ENCODE measurements at places on chromosomes 3 and 15.

DNA sequence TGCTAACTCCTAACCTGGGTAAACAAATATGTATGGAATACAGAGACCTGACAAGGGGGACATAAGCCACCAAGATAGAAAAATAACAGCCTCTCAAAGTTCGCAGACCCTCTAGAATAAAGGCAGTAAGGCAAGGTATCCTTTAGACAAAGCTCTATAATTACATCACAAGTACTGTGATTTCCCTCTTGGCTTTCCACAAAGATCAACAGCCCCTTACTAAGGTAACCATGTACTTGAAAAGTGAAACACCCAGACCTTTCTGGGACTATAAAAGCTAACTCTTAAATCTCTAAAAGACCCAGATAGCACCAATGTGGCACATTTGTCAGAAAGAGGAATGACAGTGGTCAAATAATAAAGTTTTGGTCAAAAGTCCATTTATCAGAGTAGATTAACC is 51.9 kb downstream of the TBL1XR1 start:
- no peak for DNase-seq

DNA sequence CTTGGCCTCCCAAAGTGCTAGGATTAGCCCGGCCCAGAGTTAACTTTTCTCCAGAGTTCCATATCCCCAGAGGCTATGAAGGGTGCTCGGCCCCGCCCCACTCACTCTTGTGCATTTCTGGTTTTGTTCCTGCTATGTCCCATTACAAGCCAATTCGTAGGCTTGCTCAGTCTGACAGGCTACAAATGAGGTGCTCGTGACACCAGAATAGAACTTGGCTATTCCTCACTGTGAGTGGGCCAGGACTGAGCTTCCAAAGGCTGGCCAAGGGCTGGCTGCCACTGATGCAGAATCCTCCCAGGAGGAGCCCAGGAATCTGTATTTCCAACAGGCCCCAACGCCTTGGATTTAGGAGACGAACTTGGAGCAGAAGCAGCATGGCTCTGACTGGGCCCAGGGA is 282.7 kb upstream of the C2CD4B start:
- DNase-seq: no peak

DNA sequence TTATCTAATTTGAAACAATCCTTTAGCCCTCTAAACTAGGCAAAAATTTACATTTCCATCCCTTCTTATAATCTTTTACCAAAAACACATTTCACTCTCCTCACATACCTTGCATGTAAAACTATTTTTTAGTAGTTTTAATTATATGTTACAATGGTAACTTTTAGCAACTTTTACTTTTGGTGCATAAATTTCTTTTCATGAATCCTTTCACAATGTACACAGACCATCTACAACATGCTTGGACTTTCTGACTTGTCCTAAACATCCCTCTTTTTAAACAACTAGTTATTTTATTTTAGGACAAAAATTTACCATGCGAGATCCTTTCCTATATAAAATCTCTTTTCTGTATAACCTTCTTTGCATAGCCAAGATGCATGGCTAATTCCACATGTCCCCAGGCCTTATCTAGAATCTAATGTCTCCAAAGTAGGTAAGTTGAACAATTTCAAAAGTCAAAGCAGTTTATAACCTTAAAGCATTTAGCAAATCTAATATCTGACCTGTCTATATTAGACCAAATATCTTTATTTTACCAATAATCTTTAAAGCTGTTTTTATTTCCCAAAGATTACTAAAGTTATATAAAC is 14.4 kb upstream of the ALDH1L1 start:
- DNase-seq: no peak

GRCh38 chr15:71485094-71485693 is 325.2 kb upstream of the NR2E3 start:
- no peak for DNase-seq

DNA sequence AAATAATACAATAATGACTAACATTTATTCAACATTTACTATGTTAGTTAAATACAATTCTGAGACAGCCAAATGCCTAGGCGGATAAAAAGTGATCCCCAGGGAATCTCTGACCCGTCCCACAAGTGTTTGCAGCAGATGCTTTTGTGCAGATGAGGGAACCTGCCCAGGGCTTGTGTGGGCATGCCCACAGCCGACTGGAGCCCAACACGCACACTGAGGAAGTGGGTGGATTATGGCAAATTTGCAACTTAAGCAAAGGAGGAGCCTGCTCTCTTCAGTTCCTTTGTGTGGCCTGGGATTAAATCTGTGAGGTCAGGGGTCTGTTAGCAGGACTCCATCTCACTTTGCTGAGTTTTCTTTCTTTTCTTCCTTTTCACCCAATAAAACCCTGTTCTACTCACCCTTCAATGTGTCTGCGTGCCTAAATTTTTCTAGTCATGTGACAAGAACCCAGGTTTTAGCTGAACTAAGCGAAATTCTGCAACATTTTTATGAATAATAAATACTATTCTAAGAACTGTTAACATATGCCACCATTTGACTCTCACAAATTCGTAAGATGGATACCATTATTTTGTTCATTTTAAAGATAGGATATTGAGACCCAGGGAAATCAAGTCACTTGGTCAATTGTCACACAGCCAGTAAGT is 13.9 kb upstream of the RTP1 start:
- DNase-seq: no peak

- no peak for DNase-seq
These were observed 404.1 kb upstream of the ATP11B start for GRCh38 chr3:182389071-182389815.

DNA sequence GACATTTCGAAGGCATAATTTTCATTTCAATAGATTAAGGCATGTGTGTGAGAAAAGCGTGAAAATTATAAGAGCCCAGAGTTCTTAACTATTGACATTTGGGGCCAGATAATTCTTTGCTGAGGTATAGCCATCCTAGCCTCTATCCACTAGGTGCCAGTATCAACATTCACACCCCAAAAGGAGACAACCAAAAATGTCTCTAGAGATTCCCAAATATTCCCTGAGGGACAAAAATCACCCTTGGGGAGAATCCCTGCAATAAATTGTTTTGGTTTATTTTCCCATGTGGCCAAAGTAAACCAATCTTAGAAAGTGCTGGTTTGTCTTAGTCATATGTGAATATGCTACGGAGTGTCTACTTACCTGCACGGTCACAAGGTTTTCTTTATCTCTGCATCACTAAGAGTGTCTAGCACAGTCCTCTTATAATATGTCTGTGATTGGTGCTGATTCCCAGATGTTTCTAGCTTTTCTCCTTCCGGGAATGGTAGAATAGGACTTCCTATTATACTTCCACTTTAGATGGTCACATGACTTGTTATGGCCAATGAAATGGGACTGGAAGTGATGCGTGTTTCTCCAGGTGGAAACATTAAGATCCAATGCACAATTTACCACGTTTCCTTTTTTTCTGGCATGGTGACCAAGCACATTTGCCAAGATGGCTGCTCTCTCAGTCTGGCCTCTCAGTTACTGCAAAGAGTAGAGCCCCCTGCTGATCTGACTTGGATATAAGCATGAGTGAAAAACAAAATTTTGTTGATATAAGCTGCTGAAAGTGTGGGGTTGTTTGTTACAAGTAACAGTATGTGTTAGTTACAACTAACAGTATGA is 8.0 kb upstream of the KBTBD8 start:
- DNase-seq: no peak

- DNase-seq: no peak
These were observed 318.5 kb downstream of the ZNF621 start for GRCh38 chr3:40843208-40843624.

GRCh38 chr3:120349855-120350125 is 636 bp upstream of the LRRC58 start:
- no peak for DNase-seq

- no peak for DNase-seq
These were observed 4.8 kb downstream of the SRGAP3 start for GRCh38 chr3:9244495-9245183.

GRCh38 chr3:74611206-74611605 is 3.3 kb downstream of the CNTN3 start:
- no peak for DNase-seq

DNA sequence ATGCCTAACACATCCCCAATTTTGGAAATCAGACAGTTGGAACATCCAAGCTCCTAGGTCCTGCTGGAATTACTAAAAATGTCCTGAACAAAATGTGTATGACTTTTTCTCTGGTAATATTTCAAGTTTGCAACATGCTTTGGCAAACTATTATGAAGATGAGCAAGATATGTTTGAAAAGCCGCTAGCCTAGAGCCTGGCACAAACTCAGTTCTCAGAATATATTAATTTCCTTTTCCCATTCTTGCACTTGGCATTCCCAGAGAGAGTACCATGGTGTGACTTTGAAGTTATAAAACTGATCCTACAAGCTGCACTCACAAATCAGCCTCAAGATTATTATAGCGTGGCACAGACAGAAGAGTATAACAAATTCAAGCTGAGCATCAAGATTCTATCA is 1031.1 kb downstream of the NTRK3 start:
- no peak for DNase-seq

DNA sequence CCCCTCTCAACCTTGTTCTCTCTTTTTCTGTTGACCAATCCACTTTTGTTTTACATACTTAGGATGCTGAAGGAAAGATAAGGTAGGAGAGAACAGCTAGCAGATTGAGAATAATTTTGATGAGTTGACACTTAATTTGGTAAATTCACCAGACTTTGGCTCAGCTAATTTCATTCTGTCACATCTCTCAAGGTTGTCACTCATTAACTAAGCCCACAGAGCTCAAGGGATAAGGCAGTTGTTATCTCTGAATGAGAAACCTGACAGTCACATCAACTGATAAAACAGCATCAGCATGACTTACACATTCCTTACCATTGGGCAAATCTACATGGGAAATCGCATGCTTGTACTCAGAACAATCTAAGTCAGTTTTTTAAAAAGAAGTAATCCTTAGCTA is 591.4 kb downstream of the NLGN1 start:
- DNase-seq: no peak

DNA sequence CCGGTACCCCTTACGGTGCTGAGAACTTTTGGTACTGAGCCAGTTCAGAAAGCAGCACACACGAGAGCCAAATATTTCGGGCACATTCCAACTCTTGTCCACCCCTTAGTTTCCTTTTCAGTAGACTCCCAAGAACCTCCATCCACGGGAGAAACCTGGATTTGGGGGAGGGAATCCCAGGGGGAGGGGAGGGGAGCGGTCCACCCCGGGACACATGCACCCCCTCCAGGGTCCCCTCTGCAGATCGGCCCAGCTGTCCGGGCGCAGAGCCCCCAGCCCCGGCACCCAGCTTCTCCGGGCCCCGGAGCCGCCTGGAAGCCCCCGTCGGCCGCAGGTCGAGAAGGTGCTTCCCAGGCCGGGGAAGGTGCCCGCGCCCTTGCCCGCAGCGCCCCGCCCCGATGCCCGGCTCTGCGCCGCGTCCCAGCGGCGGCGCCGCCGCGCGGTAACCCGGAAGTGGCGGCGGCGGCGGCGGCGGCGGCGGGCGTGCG is 455 bp upstream of the ABHD17C start:
- no peak for DNase-seq

Data from stimulated activated CD4-positive, alpha-beta T cell treated with anti-CD3 and anti-CD28 coated beads, Interleukin-15, amount 100 ng/mL, for 48 hours (primary cell).